Retinal pigment epithelial cell (primary cell): ENCODE measurements at places on chromosomes 11 and 22.

GRCh38 chr22:25514436-25515180 is 49.9 kb upstream of the GRK3 start:
- no peak for DNase-seq

DNA sequence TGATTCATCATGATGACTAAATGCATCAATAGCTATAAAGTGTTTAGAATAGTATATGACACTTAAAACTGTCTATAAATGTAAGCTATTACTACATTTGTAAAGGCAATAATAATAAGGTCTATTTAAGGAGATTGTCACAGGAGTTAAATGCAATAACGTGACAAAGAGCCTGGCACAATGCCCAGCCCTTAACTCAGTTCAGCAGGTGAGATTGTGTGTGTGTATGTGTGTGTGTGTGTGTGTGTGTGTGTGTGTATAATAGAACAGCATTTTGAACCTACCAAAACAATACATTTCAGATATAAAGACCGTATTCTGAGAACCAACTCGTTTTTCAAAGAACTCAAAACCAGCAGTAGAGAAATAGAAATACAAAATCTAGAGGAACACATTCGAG is 177.5 kb downstream of the MYO18B start:
- no peak for DNase-seq

DNA sequence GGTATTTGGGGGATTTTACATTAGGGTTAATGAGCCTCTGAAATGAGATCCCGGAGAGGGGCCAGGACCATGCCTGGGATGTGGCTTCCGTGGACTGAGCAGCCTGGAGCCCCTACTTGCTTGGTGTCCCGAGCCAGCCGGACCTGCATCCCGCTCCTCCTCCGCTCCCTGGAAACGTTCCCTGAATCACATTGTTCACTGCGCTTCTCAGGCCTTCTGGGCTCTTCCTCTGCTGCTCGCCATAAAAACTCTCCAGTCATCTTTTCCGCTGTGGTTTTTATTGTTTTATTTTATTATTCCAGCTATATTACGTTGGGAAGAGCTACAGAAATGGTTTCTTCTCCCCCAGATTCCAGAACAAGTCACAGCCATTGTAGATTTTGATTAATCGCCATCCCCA is 13.3 kb upstream of the KCNQ1OT1 start:
- no peak for DNase-seq

GRCh38 chr11:123841174-123841573 is 35.0 kb upstream of the OR6M1 start:
- DNase-seq = no peak

- DNase-seq = no peak
Measured at GRCh38 chr11:34194576-34195335, 89.3 kb downstream of the NAT10 start.

GRCh38 chr11:6721343-6721742 is 38.2 kb upstream of the MRPL17 start:
- DNase-seq = no peak

DNA sequence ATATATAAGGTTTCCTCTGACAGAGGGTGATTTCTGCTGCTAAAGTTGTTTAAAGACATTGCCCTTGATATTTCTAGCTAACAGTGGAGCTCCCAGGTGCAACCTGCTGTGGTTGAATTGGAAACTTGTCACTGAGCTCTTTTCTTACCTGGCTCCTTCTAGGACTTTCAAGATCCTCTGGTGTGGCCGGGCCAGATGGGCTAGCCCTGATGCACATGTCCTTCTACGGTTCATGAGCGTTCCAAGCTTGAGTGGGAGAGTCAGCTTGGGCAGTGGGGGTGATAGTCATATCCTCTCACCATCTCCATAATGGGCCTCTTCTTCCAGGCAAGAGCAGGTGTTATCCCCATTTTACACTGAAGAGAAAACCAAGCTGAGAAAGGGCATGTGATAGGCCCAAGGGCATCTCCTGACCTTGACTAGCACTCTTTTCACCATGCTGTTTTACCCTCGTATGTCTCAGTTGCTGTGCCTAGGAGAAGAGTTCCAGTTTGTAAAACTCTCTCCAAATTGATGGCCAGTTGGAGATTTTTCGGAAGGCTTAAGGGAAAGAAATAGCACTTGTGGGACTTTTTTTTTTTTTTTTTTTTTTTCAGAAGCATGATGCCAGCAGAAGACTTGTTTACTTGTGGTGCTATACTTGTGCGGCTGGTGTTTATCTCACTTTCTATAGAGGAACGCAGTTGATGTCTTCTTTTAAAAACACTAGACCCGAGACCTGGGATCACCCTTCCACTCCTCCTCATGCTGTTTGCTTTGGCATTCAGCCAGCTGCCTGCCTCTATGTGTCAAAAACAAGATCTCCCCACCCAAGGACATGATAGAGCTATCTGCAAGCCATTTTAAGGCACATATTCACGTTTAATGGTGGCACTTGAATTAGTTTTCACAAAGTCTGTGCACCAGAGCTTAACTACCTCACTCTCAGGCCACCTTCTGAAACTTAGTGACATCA is 32.6 kb downstream of the TEAD1 start:
- no peak for DNase-seq

- no peak for DNase-seq
Measured at GRCh38 chr22:39254789-39255298, 10.1 kb upstream of the PDGFB start.

- no peak for DNase-seq
Measured at GRCh38 chr11:45713573-45713972, 48.2 kb upstream of the CHST1 start.

GRCh38 chr11:103532133-103532788 is 423.0 kb downstream of the DYNC2H1 start:
- DNase-seq = no peak

- peak; percentile 55 for DNase-seq
Measured at GRCh38 chr22:35384527-35384926, 3.6 kb downstream of the HMOX1 start.

DNA sequence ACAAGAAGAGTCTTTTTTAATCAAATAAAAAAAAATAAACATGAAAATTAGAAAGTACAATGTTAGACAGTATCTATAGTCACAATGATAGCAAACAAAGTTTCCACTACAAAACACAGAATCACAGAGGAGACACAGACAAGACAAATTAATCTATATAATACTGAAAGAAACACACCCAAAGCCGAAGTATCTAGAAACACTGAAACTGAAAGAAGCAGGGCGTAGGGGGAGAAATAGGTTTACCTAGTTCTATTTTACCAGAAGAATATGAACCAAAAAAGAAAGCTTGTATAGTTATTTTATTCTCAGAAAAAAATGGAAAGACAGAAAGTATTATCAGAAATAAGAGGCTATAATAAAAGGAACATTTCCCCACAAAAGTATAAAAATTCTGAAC is 27.1 kb upstream of the NUP50 start:
- no peak for DNase-seq

DNA sequence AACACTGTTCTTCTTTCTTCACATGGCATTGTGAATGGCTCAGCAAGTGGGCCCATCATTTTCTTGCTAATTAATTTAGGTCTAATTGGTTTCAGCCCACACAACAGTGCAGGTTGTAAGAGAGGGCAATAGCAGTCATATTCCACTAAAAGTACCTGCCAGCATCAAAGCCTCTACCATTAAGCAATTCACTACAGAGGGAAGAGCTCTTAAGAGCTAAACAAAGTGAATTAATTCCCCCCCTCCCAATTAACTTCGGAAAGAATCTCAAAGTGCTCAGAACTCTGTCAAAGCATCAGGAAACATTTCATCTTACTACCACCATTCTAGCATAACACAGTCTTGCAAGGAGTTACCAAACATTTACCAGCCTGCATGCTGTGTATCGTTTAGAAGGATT is 133.9 kb upstream of the UBASH3B start:
- DNase-seq = no peak

GRCh38 chr11:62556108-62556874 is 9.7 kb upstream of the AHNAK start:
- DNase-seq = peak; percentile 82

DNA sequence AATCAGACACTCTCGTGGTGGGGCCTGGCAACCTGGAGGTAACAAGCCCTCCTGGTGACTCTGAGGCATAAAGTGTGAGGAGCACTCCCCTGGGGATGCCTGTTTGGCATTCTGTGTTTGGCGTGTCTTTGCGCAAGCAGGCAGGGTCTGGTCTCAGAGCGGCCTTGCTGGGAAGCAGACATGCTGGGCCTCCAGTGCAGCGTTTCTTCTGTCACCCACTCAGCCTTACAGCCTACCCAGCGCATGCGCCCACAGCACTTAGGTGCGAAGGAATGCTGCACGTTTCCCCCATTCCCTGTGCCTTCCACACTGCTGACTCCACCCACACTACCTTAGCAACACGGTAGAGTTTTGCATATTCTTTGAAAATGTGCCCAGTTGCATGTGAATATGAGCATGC is 7.4 kb upstream of the CXCR5 start:
- no peak for DNase-seq

GRCh38 chr22:37240941-37241320 is 3.1 kb downstream of the RAC2 start:
- DNase-seq = no peak

GRCh38 chr11:93529707-93530467 is 13.3 kb downstream of the SMCO4 start:
- no peak for DNase-seq

DNA sequence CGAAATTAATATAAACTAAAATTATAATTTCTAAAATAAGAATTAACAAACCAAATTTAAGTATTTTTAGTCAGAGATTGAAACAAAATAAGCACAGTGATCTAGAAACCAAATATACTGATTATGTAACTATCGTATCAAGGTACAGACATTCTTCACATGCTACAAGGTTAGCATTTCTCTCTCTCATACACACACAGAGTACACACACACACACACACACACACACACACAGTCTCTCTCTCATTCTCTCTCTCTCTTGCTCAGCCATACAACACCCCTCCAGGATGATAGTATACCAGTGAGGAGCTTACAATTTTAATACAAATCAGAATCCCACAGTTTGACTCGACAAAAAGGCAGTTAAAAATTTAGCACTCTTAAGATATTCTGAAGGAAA is 66.0 kb downstream of the RDX start:
- DNase-seq = no peak

DNA sequence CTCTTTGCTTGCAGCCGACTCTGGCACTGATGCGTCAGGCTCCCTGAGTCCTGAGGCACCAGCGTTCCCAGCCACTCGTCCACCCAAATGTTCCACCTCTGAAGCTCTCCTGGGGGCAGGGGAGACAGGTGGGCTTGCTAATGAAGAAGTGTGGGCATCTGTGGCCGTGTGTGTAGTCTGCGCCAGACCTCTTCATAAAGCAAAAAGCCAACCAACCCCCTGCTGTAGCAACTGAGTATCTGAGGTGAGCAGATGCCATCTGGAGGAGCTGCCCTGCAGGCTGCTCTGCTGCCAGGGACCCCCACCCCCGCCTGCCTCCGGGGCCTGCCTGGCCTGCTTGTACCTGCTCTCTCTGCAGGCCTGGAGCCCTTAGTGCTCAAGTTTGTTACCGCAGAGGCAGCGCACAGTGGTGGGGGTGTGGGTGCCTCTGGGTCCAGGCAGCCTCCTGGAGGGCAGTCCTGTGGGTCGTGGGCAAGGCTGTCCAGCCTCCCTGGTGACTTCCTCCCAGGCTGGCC is 272.5 kb downstream of the TBC1D22A start:
- DNase-seq = no peak

- DNase-seq = no peak
Measured at GRCh38 chr11:6067502-6067901, 36.9 kb upstream of the OR56A1 start.

DNA sequence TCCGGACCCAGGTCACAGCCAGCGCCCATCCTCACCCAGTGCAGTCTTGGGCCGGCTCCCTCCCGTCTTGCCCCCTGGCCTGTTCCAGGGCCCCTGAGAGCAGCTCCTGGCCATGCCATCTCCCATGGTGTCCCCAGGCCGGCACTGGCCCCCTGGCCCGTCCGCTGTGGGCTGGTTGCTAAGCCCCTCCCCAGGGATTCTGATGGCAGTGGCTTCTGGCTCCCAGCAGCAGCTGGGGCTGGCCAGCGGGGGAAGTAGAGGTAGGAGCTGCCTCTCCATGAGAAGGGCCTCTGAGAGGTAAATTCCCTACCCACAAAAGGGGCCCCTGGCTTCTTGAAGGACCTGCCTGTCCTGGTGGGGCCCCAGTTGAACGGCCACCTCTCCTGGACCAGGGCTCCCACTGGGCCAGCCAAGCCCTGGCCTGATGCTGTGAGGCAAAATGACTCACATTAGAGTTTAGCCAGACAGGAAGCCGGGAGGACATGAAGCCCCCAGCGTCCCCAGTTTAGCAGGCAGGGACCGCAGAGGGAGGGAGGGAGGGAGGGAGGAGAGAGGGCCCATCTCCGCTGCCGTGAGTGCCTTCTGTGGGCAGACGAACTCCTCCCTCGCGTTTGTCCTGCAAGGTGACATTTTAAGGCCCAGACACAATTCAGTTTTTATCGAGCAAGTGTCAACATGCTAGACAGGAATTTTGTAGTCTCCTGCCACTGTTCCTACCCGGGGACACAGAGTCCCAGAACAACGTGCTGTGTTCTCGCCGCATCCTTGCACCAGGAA is 32.9 kb upstream of the GAL start:
- DNase-seq = no peak

GRCh38 chr22:37893583-37893983 is 12.5 kb upstream of the MICALL1 start:
- DNase-seq = no peak

DNA sequence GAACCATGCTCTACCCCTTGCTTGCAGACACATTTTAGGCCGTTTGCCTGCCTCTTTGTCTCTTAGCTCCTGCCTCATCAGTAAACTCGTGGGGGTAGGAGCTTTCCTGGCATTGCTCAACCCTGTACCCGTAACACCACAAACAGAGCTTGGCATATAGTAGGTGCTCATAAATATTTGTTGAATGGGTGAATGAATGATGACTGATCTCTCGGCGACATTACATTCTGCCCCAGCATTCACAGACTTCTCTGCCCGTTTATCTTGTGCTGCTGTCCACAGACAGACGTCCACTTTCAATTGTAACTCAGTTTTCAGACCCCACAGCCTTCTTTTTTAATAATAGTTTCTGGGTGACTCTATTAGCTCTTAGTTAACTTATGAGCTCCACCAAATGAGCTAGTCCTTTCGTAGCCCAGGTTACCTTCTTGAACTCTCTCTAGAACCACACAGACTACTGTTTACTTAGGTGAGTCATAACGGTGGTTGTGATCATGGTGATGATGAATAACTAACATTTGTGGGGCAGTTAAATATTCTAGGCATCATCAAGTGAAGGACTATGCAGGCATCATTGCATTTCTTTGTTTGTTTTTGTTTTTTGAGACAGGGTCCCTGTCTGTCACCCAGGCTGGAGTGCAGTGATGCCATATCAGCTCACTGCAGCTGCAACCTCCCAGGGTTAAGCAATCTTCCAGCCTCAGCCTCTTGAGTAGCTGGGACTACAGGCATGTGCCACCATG is 188.4 kb downstream of the ADAMTS15 start:
- no peak for DNase-seq

GRCh38 chr11:3134218-3134621 is 30.9 kb downstream of the OSBPL5 start:
- no peak for DNase-seq
